ENCODE measurements at places on chromosomes 2 and 18.
A peak's percentile ranks its signal among the peaks of the same experiment; 100 is the strongest.

- DNase-seq: no peak
Observed at GRCh38 chr2:191298306-191298705, 53.1 kb downstream of the MYO1B start.

DNA sequence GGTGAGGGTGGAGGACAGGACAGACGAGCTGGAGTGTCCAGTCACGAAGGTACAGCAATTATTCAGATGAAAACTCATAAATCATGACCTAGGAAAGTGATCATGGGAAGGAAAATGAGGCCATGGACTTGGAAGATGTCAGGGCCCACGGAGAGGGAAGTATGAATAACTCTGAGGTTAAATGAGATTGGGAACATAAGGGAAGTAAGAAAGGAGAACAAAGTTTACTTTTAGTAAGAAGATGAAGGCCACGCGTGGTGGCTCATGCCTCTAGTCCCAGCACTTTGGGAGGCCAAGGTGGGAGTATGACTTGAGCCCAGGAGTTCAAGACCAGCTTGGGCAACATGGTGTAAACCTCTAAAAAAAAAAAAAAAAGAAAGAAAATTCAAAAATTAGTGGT is 56.2 kb downstream of the AQP4 start:
- no peak for DNase-seq

- no peak for DNase-seq
Observed at GRCh38 chr2:122094557-122094956, 339.1 kb downstream of the TSN start.

DNA sequence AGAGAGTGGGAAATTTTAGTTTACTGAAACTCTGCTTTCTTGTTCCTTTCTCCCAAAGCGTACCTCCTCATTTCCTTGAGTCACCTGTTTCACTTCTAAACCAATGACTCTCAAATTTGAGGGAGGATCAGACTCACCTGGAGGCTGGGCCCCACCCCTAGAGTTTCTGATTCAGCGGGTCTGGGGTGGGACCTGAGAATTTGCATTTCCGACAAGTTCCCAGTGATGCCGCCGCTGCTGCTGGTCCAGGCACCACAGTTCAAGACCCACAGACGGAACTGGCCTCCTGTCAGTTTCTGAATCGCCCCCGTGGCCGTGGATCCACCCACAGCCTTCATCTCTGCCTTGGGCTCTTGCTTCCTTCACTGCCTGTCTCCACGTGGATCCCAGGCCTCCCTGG is 44.9 kb upstream of the PELI1 start:
- no peak for DNase-seq

GRCh38 chr18:2656237-2656980 is 883 bp downstream of the SMCHD1 start:
- DNase-seq: peak; percentile 57

GRCh38 chr2:20447437-20448245 is 767 bp downstream of the RHOB start:
- peak; percentile 69 for DNase-seq

DNA sequence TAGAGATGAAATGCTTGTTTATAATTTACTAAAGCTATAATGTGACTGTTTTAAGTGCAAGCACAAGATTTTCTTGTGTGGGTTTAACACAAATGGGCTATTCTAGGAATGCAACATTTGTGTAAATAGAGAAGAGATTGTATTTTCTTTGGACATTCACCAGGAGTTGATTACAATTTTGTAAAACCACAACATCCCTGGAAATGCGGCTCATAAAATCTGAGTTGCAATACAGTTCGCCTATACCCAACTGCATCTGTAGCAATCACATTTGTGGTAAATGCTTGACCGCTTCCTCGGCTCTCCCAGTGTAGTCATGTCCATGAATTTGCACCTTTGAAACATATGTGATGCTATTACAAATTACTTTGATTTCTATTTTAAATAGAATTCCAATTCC is 348.7 kb upstream of the CDH20 start:
- no peak for DNase-seq

GRCh38 chr18:69674292-69674877 is 273.3 kb downstream of the CD226 start:
- DNase-seq: no peak

- DNase-seq: no peak
Observed at GRCh38 chr2:179180242-179180641, 84.4 kb downstream of the SESTD1 start.

- no peak for DNase-seq
Observed at GRCh38 chr2:23427976-23428375, 43.0 kb downstream of the KLHL29 start.

DNA sequence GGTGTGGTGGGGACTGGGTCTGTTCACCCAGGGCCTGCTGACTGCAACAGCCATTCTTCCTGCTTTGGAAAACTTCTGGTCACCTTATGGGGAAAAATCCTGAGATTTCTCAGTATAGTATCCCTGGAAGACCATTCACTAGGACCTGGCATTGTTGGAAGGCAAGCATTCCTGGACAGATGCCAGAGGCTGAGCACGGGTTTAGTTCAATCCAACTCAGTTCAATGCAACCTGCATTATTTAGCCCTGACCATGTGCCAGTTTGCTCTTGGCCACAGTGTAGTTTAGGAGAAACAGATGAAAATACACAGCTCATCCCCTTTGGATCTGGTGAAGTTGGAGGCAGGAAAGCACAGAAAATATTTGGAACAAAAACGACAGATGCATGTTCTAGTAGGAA is 95.9 kb downstream of the LPIN1 start:
- DNase-seq: no peak

DNA sequence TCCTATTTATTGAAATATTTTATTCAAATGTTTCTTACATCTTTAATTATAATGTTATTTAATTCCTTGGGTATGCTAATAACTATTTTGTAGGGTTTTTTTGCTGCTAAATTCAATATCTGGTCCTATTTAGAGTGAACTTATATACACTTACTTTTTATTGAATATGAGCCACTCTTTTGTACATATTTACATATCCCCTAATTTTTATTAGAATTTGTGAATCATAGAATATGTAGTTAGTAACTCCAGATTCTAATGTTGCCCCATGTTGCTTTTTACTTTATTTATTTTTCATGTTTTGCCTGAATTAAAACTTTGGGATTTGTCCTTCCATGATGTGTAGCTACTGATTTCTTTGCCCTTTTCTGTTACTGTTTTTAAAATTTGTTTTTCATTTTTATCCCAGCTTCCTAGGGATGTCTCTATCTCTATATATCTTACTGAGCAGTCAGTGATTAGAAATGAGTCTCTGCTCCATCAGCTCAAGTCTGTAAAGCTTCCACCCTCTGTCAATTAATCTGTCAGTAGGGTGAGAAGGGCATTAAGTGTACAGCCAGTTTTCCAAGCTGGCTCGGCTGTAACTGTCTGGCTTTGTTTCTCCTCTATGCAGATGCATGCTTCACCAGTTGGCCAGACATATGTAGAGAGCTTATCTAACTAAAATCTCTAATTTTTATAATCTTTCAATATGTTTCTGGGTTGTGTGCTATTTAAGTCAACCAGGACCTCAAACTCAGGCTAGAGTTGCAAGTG is 256.9 kb downstream of the CDH19 start:
- no peak for DNase-seq

- no peak for DNase-seq
Observed at GRCh38 chr2:168166902-168167510, 80.4 kb downstream of the STK39 start.

GRCh38 chr2:55837073-55837472 is 86.5 kb downstream of the EFEMP1 start:
- no peak for DNase-seq

GRCh38 chr2:191180713-191181112 is 29.9 kb upstream of the STAT4 start:
- no peak for DNase-seq

DNA sequence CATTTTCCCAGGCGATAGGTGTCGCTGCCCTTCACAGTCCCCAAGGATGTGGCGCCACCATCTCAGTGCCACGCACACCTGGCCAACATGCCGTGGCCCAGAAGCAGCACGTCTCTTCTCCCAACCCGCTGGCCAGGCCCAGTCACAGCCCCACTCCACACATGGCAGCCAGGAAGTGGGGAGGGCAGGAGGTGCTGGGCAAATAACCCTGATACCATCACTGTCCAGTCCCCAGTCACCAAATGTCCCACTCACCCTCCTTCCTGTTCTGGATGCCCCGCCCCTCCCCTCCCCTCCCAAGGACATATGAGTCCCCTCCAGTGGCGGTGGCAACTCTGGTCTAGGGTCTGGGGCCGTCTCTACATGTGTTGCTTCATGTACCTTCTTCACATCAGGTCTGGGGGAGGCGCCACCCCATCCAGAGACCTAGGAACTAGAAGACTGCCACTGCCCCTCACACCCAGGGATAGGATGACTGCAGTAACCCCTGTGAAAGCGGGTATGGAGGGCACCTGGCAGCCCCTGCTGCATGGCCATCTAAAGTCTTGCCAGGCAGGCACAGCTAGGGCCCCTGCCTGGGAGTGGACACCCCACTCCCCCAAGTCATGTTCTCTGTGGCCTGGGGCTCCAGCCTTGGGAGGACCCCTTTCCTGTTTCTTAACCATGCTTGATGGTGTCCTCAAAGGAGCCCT is 7.3 kb upstream of the CAPN10 start:
- no peak for DNase-seq

DNA sequence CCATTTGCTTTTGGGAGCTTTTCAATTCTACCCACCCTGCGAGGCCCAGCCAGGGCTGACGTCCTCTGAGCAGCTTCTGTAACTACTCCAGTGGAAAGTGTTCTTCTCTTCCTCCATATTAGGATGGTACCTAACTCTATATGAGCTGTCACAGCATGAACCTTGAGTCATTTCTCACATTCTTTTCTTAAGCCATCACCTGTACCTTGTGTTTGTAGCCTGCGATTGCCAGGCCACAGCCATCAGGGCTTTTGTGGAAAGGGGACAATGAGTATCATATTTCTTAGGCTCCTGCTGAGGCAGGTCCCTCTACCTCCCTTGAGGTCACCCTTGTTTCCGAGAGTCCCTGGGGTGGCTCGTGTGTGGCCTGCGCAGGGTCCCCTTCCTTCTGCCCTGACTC is 144.5 kb upstream of the DLX2 start:
- no peak for DNase-seq

Measured in left hindlimb (tissue), 1 donor.